ENCODE measurements at places on chromosomes 5 and 9.
A peak's percentile ranks its signal among the peaks of the same experiment; 100 is the strongest.

- DNase-seq, result no peak
Observed at GRCh38 chr9:76181020-76181641, 213.1 kb downstream of the RFK start.

DNA sequence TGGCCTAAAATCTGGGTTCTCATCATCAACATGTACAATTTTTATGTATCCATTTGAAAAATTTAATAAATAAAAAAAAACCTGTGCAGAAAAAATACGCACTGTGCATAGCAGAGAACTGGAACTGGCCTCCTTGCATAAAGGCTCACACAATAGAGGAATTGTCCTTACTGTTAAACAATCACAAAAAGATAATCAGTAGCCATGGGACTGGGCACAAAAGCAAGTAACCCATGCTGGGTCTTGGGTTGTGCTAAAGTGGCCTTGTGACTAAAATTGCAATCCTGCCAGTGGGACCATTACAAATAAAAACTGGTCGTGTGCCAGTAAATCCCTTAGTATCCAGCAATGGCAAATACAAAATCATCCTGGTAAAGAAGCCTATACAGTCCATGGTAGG is 1646.6 kb downstream of the MAT2B start:
- DNase-seq, result no peak

- no peak for DNase-seq
Observed at GRCh38 chr5:80125962-80126480, 90.9 kb downstream of the THBS4 start.

GRCh38 chr9:13063880-13064459 is 215.5 kb downstream of the MPDZ start:
- DNase-seq, result no peak

DNA sequence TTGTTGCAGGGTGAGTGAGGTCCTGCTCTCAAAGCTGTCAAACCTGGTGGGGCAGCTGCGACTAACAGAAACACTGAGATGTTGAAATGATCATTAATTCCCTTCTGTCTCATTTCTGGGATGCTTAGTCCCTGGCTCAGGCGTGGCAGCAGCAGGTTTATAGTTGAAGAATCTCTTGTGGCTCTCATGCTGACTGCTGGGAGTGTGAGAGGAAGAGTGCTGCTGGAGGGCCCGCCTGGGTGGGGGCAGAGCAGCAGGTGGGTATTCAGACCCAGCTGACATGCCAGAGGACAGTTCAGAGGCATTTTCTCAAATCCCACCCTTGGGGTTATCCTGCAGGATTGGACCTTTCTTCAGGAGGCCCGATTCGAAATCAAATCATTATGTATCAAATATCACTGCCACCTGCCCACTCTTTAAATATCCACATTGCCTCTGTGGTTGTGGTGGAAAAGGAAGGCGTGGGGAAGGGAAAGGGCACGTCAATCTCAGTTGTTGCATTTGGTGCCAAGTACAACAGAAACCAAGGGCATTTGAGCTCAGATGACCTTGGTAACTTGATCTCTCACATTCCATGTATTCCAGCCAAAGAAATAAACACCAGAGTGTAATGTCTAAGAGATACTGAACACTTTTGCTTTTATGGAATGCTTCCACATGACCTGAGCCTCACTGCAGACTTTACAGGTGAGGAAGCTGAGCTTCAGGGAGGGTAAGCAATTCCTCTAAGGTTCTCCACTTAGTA is 224.3 kb downstream of the AOPEP start:
- no peak for DNase-seq

- no peak for DNase-seq
Observed at GRCh38 chr9:124254261-124254682, 3.5 kb upstream of the NEK6 start.

DNA sequence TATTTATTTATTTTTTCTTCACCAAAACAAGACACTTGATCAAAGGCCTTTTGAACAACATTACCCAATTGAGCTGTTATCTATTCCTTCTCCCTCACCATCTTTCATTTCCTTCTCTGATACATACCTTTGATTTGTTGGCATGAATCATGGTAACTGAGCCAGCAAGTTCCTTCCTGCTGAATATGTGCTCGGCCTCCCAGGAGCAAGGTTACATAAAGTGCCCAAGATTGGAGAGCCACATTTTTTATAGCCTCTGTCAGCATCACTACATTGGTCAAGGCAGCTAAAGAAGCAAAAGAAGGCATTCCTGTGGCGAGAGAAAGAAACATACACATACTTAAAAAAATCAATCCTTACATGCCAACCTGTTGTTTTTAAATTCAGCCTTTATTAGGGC is 369.6 kb downstream of the CYLC2 start:
- DNase-seq, result no peak

- peak; percentile 58 for DNase-seq
Observed at GRCh38 chr5:139696894-139697658, 48.9 kb downstream of the CXXC5 start.

- peak; percentile 15 for DNase-seq
Observed at GRCh38 chr5:160199410-160199911, 29.8 kb upstream of the FABP6 start.

- DNase-seq, result no peak
Observed at GRCh38 chr5:110968246-110969005, 103.1 kb upstream of the TSLP start.

GRCh38 chr9:128372188-128372641 is 1.0 kb downstream of the URM1 start:
- DNase-seq, result no peak

GRCh38 chr5:55913466-55914413 is 62.6 kb downstream of the IL31RA start:
- DNase-seq, result no peak

DNA sequence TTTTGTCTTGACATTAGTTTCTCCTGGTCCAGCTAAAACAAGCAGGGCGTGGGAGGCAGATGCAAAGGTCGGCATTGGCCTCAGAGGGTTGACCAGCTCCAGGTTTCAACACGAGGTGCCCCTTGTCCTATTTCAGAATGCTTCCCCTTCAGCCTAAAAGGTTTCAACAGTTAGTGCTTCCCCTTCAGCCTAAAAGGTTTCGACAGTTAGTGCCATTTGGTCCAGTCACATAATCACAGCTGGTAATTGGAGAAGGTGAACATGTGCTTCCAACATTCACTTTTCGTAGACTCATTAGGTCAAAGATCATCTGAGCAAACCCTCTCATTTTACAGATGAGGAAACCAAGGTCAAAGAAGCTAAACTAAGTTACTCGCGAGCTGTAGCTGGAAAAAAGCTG is 270.3 kb upstream of the MAP3K1 start:
- no peak for DNase-seq

GRCh38 chr9:110968096-110968495 is 70.2 kb downstream of the LPAR1 start:
- DNase-seq, result no peak

DNA sequence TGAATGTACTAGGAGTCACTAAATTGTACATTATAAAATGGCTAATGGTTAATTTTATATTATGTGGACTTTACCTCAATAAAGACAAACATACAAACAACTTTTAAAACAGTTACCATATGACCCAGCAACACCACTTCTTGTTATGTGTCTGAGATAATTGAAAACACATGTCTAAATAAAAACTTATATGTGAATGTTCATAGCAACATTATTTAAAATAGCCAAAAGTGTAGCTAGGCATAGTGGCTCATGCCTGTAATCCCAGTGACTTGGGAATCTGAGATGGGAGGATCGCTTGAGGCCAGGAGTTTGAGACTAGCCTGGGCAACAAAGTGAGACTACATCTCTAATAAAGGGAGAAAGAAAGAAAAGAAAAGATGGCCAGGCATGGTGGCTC is 22.9 kb downstream of the SLC35A4 start:
- no peak for DNase-seq

- no peak for DNase-seq
Observed at GRCh38 chr9:97502222-97502983, 937 bp downstream of the TMOD1 start.

- no peak for DNase-seq
Observed at GRCh38 chr5:133244242-133244641, 192.4 kb downstream of the HSPA4 start.

GRCh38 chr9:131382850-131383729 is 10.8 kb upstream of the PRRC2B start:
- DNase-seq, result peak; percentile 71

- peak; percentile 15 for DNase-seq
Observed at GRCh38 chr5:68924481-68925145, 169.2 kb upstream of the SLC30A5 start.

- no peak for DNase-seq
Observed at GRCh38 chr5:169811023-169811422, 169.3 kb downstream of the INSYN2B start.

DNA sequence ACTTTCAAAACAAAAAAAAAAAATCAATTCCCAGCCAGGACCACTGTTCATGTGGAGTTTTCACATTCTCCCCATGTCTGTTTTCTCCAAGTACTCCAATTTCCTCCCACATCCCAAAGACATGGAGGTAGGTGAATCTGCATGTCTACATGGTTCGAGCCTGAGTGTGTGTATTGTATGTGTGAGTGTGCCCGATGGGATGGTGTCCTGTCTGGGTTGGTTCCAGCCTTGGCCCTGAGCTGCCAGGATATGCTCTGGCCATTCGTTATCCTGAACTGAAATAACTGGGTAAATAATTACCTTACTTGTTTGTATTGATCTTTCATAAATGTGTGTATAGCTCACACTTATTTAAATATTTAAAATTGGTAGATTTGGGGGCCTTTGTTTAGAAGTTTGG is 452.3 kb upstream of the RORB start:
- DNase-seq, result no peak

GRCh38 chr5:109656829-109657228 is 32.9 kb upstream of the MAN2A1 start:
- DNase-seq, result no peak

DNA sequence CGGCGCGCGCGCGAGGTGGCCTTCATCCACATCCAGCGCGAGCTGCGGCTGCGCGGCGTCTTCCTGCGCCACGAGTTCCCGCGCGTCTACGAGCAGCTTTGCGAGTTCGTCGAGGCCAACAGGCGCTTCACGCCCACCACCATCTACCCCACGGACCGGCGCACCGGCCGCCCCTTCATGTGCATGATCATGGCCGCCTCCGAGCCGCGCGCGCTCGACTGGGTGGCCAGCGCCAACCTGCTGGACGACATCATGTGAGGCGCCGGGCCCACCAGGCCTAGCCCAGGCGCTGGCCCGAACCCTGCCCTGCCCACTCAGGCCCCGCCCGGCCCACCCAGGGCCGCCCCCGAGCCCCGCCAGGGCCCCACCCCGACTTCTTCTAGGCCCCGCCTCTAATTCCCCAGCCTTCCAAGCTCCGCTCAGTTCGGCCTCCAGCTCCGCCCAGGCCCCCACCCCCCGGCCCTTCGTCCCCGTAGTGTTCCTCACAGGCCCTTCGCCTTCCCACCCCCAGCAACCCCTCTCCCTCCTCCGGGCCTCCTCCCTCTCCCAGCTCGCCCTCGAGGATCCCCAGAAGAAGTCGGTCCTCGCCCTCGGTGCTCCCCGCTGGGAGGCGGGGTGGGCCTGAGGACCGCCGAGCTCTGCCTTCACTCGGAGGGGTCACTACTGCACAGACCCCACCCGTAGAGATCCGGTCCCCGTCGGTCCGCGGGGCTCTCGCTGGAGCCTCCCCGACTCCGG is 2.0 kb upstream of the PHPT1 start:
- DNase-seq, result no peak

- no peak for DNase-seq
Observed at GRCh38 chr9:135582541-135582940, 21.0 kb downstream of the PAEP start.

- no peak for DNase-seq
Observed at GRCh38 chr5:86546044-86546443, 71.7 kb upstream of the COX7C start.

DNA sequence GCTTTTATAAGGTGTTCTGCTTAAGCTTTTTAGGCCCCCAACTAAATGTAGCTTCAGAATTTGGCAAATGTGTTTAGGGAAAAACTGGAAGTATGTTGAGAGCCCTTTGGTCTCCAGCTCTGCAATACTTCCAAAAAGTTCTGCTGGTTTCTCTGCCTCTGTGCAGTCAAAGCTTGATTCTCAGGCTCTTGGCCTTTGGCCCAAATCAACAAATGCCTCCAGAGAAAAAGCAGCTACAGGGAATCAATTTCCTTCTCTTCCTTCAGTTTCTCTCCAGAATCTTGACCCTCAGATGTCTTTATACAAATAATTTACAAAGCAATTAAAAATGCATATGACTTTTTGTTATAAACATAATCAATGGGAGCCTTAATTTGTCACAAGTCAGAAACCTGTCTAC is 235.7 kb downstream of the COMMD10 start:
- no peak for DNase-seq

DNA sequence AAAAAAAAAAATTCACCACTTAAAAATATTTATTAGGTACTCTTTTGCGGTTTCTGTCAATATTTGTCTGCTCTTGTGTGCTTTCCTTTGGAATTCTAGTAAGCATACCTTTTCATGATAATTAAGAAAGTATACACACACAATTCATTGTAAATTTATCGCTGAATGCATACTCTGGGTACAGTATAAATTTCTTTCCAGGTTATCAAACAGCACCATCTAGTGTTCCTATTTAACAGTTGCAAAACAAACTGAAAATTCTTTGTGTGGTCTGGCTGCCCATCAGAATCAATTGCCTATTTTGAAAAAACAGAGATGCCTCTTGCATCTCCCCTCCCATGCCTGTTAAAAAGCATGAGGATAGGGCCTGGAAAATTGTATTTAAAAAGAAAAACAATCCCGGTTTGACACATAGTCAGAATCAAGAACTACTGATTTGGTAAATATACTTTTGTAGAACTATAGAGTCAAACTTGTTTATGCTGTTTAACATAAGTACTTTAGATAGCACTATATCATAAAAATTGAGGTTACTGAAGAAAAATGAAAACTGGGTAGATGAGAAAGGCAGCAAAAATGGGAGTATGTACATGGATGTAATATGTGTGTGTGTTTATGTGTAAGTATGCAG is 16.2 kb downstream of the PGGT1B start:
- DNase-seq, result peak; percentile 42

DNA sequence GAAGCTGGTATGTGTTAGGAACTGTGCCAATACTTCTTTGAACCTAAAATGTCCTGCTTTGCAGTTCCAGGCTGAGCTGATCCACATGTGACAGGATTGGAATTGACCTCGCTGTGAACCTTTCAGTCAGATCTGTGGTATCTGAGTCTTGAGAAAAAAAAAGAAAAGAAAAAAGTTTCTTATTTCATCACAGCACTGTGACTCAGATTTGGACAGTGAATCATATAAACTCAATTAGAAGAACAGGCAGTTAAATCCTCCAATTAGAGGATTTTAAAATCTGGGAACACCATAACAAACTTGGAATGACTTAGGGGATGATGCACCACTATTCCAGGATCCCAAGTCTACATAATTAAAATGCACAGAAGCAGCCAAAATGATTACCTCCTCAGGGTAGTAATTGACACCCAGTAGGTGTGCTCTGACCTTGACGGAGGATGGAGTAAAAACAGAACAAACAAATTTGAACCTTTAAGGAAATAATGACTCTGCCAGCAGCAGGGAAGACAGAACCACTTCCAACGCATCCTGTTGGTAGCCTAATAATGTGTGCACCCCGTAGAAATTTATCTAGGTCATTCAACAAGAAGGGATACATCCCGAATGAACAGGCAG is 57.8 kb upstream of the RAI14 start:
- DNase-seq, result no peak

- no peak for DNase-seq
Observed at GRCh38 chr9:129539446-129539845, 81.5 kb downstream of the C9orf50 start.

GRCh38 chr5:175655411-175655810 is 2.5 kb upstream of the HRH2 start:
- no peak for DNase-seq
